ENCODE measurements at places on chromosomes 3 and 15.
A peak's percentile ranks its signal among the peaks of the same experiment; 100 is the strongest.

- DNase-seq = peak; percentile 41
Observed at GRCh38 chr15:81336568-81336967, 12.6 kb upstream of the STARD5 start.

DNA sequence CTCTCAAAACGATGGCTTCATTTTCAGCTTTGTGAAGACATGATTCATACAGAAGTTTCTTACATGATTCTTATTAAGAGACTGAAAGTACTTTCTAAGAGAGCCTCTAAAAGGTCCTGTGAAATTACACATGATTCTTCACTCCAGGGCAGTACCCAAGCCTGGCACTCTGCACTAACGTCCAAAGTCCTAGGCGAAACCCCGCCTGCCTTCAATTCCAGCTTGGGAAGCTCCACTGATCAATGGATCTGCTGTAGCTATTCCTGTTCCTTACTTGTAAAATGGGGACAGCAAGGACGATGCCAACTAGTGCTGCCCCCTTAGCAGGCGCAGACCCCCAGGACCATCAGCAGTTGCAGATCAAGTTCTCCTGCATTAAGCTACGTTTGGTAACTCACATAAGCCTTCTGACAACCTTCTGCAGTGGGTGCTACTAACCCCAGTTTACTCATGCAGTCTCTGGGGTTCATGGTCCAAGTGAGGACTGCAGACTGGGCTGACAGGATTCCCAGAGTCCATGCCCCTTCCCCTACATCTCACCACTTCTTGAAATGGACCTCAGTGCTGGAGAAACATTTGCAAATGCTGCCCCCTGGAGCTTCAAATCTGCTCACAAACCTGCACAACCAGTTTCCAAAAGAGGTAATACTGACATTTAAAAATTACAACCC lies 10.6 kb downstream of the CHCHD4 start:
- no peak for DNase-seq

GRCh38 chr3:149564079-149564478 lies 89.6 kb downstream of the TM4SF4 start:
- DNase-seq = peak; percentile 50

DNA sequence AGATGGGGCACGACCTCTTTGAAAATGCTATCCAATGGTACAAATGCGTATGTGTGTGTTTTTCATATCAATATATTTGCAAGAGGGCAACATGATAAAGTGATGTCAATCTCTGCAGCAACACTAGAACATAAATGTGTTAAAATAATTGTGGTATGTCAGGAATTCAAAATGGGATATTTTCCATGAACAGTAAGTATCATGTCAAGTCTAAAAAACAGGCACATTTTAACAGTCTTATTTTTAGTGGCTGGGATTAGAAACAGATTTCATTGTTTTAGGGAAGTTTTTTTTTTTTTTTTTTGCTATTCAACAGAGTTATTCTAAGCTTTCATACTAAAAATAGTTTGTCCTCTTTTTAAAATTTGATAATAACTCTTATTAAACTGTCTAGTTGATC lies 209.8 kb downstream of the GAP43 start:
- peak; percentile 4 for DNase-seq

DNA sequence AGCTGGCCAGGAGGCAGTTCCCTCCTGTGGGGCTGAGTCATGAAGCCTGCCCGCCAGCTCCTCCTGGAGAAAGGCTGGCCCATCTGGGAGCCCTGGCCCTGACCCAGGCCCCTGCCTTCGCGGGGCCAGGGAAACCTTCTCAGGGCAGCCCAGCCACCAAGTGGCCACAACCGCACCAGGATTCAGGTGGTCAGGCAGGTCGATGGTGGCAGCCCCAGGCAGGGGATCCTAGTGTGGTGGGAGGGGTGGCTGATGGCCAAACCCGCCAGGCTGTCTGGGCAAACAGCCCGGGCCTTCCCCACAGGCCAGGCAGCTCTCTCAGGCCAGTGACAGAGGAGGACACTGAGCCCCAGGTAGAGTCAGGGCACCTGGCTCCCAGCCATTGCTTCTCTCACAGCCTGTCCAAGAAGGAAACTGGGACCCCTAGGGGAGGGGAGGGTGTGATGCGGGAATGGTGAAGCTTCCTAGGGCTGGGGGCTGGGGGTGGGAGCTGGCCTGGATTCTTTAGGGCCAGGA lies 1.2 kb downstream of the TWF2 start:
- peak; percentile 89 for DNase-seq

GRCh38 chr3:5651351-5651750 lies 463.8 kb downstream of the EDEM1 start:
- DNase-seq = no peak

GRCh38 chr3:48422272-48422671 lies 7.6 kb downstream of the PLXNB1 start:
- DNase-seq = no peak

DNA sequence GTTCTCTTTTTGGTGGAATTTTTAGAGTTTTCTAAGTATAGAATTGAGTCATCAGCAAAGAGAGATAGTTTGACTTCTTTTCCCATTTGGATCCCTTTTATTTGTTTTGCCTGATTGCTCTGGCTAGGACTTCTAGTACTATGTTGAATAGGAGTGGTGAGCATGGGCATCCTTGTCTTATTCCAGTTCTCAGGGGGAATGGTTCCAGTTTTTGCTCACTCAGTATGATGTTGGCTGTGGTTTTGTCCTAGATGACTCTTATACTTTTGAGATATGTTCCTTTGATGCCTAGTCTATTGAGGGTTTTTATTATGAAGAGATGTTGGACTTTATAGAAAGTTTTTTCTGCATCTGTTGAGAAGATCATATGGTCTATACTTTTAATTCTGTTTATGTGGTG lies 72.5 kb downstream of the TNFAIP8L3 start:
- DNase-seq = no peak

DNA sequence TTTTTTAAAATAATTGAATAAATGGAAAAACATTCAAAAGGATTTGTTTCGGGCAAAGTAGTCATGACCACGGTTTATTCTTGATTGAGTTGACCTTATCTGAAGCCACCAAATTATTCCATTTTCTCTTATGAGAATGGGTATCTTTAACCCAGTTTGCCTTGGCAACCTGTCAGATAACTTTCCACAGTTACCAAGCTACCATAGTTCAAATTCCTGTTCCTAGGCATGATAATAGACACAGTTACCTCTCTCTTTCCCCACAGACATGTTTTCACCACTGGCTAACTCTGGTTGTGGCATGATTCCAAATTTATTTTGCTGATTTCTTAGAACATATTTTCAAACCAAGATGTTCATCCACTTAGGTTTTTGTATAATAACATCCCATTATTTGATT lies 84.9 kb downstream of the NECTIN3 start:
- no peak for DNase-seq

DNA sequence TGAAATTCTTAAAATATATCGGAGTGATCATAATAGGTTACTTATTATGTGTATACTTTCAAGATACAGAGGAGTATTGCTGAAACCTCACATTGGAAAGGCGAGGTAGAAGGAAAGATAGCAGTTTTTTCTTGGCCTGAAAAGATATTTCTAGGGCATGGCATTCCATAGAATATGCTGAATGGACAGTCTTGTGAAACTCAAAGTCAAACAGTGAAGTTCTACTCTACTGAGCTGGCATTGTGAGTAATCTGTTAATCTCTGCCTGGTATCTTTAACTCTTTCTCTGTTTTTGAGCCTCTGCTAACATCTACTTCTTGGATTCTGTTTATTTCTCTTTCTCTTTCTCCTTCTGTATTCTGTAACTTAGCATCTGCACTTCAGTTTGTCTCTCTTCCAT lies 176.3 kb upstream of the ZBTB20 start:
- no peak for DNase-seq

GRCh38 chr3:43087249-43087776 lies 18.6 kb downstream of the POMGNT2 start:
- no peak for DNase-seq

DNA sequence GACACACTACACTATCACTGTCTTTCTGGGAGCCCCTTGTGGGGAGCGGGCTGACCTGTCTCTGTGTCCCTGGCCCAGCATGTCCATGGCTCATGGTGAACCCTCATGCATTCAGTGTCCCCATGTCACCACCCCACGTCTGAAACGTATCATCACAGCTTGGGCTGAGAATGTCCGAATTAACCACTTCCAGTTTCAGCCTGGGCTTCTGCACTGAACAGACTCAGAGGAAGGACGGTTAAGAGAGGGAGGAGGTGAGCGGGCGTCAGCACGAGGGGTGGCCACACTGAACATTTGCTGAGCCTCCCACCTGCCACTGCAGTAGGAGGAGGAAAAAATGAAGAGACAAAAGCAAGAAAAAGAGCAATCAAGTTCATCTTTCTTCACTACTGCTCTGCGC lies 30.5 kb downstream of the ATP2B2 start:
- DNase-seq = no peak

GRCh38 chr3:95037927-95038326 lies 975.1 kb downstream of the NSUN3 start:
- DNase-seq = no peak

DNA sequence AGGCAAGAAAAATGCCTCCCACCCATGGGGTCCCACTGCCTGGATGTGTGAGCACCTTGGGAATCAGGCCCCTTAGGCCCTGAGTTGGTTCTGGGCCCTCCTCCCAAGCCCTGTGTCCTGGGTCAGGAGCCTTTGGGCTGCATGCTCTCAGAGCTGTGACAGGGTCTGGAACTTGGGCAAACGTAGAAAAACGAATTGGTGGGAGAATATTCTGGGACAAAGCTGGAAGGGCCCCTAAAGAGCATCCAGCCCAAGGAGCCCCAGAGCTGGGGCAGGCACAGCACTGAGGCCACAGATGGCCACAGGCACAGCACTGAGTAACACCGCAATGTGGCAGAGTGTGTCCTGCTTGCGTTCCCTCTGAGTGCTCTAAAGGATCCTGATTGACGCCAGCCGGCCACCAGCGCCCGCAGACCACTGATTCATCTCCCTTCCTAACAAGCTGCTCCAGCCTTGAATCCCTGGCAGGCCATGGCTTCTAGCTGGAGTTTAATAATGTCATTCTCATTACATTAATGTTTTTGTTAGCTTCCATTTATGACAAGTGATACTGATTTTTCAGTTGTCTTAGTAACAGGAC lies 18.6 kb upstream of the SEC13 start:
- peak; percentile 10 for DNase-seq

- no peak for DNase-seq
Observed at GRCh38 chr3:172154768-172155664, 115.6 kb downstream of the FNDC3B start.

DNA sequence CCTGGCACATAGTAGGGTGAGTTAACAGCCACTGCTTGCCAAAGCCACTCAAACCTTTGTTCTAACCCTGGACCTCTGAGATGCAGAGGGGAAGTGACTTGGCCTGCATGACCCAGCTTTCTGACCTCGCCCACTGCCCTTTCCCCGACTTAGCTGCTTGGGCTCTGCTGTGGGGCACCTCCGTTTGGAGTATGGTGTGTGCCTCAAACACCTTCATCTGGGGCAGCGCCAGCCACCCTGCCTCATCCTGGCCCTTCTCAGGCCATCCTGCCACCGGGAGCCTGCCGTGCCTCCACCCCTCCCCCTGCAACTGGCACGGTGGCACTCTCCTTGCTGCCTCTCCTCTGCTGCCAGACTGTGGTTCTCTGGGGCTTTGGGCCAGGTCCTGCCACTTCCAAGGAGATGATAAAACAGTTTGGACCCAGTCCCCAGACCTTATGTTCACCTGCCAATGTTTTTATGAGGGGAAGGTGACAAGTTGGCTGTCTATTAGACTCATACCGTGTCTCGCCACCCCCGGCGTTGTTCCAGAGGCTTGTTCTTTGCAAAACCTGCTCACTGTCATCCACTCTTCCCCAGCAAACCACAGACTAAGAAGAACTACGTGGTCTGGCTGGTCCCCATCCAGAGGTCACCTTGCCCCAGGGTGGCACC lies 32.2 kb downstream of the SLC6A6 start:
- no peak for DNase-seq

- DNase-seq = no peak
Observed at GRCh38 chr15:92831336-92831654, 68.8 kb upstream of the CHD2 start.

DNA sequence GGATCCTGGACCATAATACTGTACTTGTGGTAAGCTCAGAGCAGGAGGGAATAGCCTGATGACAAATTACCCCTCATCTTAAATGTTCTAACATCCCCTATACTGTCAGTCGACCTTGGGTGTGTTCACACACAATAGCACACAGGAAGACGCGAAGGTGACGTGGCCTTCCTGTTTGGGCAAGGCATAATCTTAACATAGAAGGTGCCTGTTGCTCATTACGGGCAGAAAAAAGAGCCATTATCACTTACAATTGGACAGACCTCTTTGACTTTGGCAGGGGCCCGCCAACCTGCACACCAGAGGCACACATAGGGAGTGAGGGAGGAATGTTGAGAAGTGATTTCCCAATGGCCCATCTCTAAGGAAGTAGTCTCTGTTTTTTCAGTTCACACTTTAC lies 144.2 kb downstream of the ANO10 start:
- no peak for DNase-seq

DNA sequence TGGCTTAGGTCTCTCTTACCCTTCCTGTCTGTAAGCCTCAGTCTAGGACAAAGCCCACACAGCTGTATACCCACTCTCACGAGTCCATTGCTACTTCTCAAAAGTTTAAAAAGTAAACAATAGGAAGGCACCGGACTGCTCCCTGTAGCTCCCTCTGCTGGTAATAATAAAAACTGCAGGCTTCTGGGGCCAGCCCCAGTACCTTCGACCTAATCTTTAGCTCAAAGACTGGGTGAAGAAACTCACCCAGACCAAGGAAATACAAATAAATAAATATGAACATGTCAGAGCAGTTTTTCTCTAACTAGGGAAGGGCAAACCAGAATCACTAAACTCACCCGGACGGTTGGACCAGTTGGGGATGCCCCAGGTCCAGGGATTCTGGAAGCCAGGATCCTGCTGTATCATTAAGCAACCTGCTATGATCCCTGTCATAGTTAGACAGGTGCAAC lies 5.0 kb downstream of the FAM219B start:
- peak; percentile 30 for DNase-seq

DNA sequence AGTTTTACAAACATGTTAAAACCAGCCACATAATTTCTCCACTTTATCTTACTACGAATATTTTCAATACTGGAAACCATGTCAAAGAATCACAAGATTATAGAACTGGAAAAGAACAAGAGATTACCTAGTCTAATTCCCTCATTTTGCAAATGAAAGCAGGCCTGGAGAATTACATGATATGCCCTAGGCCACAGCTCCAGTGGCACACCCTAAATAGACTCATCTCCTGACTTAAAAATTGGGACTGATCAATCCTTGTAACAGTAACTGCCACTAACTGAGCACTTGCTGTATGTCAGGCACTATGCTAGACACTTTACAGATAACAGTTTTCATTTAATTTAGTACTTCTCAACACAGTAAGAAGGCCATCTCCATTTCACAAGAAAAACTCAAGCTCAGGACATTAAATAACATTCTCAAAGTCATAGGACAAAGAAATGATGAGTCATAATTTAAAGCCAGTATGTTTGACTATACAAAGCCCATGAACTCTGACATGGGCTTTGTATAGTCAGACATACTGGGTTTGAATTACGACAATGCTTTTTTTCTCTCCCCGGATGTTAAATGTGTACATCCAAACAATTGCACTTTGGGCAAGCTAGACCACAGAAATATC lies 9.4 kb downstream of the IGSF11 start:
- no peak for DNase-seq

GRCh38 chr3:62696011-62696410 lies 179.2 kb downstream of the CADPS start:
- no peak for DNase-seq
